Psoas muscle (tissue), 8 donors: ENCODE measurements at places on chromosomes 16 and 17.

- peak; percentile 73 for DNase-seq
Observed at GRCh38 chr17:9115214-9116191, 94.2 kb downstream of the NTN1 start.

GRCh38 chr16:56800355-56800754, 64.7 kb upstream of the SLC12A3 start:
- no peak for DNase-seq

- no peak for DNase-seq
Observed at GRCh38 chr17:76246080-76247066, 6.1 kb upstream of the RNF157 start.

DNA sequence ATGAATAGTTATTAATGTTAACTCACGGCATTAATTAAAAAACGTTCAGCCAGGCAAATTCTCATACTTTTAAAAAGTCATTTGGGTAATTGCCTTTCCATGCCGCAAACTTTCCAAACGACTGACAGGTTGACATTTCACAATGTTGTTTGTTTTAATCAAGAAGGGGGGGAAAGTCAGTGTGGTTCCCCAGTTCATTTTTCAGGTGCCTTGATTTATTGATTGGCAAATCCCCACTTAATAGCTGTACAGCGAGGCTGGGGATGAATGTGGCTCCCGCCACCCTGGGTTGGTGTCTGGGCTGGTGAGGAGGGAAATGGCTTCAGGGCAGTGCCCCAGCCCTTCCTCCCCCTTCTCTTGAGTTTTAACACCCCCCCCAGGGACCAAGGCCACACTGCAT, 318.0 kb downstream of the SOX9 start:
- DNase-seq: no peak

GRCh38 chr17:17661834-17662385, 19.3 kb upstream of the RAI1 start:
- no peak for DNase-seq

GRCh38 chr17:74337834-74338500, 11.9 kb downstream of the KIF19 start:
- no peak for DNase-seq

DNA sequence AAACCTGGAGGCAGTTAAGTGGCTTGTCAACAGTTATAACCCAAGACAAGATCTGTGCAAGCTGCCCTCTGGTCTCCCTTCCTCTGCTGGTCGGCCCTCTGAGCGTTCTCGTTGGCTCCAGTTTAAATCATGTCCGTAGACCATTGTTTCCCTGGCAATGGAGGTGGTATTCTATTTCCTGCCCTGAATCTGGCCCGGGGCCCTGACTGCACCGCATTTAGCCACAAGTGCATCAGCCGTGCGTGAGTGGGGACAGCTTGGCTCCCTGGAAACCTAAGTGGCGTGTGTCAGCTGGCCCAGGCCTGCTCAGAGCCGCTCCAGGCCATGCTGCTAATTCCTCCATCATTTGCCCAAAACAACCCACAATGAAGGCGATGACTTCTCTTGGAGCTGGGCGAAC, 15.0 kb upstream of the MYLK3 start:
- peak; percentile 86 for DNase-seq

GRCh38 chr16:3266873-3267537, 10.6 kb upstream of the MEFV start:
- DNase-seq: no peak

DNA sequence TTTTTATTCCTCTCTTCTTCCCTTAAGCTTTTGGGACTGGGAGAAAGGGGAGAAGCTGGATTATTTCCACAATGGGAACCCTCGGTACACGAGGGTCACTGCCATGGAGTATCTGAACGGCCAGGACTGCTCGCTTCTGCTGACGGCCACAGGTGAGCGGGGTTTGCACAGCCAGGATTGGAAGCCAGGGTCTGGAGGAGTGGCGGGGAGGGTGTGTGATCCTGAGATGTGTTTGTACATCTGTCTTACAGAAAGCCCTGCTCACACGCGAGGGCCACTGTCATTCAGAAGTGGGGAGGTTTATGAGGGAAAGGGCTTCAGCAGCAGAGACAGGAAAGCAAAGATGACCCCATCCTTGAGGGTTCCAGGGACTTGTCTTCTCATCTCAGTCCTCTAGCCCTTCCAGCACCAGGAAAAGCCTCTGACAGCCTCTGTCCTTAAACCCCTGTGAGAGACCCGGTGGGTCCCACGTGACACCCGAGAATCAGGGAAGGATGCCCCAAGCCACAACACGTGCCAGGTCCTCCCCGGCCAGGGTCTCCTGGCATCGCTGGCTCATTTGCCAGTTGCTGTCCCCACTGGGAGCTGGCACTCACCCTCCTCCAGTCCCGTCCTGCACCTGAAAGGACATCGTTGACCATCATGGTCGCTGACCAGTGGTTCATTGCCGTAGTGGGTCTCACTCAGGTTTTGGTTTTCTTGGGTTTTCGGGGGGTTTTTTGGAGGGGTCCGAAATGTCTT, 44.3 kb upstream of the CHMP6 start:
- DNase-seq: no peak

GRCh38 chr16:1706386-1707192, 594 bp downstream of the MAPK8IP3 start:
- no peak for DNase-seq

GRCh38 chr17:19327031-19327783, 35.3 kb downstream of the B9D1 start:
- no peak for DNase-seq

- DNase-seq: no peak
Observed at GRCh38 chr17:58693208-58693607, 806 bp downstream of the RAD51C start.

GRCh38 chr17:55284944-55285339, 20.2 kb downstream of the HLF start:
- DNase-seq: no peak

GRCh38 chr17:74430706-74431567, 951 bp upstream of the GPRC5C start:
- peak; percentile 93 for DNase-seq

DNA sequence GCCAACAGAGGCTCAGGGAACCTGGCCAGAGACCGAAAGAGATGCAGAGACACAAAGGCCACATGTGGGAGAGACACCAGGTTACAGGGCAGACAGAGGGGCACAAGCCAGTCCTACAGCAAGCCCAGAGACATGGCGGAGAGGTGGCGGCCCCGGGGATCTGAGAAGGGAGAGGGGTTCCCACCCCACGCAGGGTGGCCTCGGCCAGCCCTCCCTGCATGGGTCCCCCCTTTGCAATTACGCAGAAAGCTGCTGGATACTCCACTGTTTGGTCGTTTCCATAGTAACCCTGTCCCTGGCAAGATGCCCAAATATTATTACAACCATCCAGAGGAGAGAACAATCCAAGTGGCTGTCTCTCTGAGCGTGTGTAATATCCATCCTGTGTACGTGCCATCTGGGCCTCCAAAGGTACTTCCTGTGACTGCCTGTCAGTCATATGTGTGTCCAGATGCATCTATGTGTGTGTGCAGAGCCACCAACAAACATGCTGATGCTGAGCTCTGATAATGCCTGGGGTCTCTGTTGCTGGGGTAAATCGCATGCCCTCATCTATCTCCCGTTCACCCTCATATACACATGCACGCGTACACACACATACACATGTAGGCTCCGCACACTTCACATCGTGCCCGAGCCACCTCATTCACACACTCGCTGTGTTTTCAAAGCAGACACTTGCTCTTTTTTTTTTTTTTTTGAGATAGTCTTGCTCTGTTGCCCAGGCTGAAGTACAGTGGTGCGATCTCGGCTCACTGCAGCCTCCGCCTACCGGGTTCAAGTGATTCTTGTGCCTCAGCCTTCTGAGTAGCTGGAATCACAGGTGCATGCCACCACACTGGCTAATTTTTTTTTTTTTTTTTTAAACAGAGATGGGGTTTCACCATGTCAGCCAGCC, 5.5 kb downstream of the PCGF2 start:
- peak; percentile 59 for DNase-seq

GRCh38 chr16:86027373-86028126, 128.6 kb downstream of the IRF8 start:
- peak; percentile 30 for DNase-seq

DNA sequence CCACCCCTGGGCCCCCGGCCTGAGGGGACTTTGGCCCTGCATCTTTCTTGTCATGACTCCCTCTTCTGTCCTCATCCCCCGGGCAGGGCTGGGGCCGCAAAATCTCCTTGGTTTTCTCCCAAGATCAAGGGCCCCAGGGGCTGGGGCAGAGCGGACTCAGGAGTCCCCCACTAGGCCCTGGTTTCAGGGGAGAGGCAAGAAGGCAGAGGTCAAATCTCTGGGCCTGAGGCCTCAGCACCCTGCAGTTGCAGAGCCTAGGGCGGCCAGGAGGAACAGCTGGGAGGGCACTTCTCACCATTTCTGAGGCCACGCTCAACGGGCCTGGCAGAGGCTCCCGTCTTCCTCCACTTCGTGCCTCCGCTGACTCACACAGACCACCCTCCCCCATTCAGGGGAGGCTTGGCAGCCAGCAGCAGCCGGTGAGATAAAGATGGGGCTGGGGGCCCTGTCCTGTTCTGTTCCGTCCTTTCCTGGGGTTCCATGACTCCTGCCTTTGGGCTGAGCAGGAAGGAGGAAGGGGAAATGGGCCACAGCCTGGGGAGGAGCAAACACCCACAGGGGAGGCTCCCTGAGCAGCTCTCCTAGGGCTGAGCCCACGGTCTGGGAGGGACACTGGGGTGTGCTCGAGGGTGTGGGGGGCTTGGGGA, 12.4 kb downstream of the ZSCAN10 start:
- DNase-seq: no peak

GRCh38 chr16:19809121-19809635, 75.5 kb downstream of the GPRC5B start:
- peak; percentile 83 for DNase-seq

DNA sequence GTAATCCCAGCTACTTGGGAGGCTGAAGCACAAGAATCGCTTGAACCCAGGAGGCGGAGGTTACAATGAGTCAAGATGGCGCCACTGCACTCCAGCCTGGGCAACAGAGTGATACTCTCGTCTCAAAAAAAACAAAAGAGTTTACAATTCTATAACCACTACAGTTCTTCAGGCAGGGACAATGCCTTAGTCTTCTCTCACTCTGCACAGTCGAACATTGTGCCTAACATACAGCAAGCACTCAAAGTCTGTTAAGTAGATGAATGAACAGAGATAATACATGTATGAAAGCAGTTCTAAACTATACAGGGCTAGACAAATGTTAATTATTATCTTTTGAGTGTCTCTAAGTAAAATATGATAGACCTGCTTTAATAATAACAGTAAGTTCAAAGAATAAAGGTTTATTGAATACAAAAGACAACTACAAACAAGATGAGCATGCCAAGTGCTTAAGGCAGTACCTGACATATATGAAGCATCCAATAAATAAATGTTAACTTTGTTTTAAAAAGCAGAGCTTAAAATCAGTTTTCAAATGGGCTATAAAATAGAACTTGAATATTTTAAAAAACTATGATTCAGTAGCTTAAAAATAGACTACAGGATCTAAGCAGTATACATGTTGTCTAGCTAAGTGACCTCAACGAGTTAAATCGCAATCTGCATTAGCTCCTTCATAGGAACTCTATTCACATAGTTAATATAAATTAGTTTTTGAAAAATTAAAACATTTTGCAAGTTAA, 19.3 kb downstream of the INTS2 start:
- no peak for DNase-seq

GRCh38 chr17:81691196-81691595, 7.4 kb downstream of the HGS start:
- DNase-seq: no peak

DNA sequence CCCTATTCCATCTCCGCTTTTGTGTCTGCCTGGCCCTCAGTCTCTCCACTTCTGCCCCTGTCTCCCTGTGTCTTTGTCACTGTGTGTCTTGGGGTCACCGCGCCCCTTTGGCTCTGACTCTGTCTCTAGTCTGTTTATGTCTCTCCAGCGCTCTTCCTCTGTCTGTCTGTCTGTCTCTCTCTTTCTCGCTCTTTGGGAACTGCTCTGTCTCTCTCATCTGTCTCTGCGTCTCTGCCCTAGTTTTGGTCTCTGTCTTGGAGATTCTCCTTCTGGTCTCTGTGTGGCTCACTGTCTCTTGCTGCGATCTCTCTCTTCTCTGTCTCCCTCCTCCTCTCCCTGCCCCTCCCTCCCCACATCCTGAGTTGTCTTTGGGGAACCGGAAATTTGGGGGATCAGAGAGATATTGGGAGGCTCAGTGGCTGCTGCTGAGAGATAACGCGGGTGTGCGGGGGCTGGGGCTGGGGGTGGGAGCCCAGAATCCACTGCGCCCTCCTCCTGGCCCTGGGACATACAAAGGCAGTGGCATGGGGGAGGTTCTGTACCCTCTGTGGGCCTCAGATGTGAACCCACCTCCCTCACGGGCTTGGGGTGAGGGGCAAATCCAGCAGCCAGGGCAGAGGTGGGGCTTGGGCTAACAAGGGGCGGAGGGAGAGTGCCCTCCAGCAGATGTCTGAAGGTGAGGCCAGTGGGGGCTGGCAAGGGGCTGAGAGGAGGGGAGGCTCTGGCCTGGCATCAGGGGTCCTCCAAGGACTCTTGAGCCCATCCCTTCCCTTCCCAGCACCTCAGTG, 24.4 kb downstream of the LAT start:
- DNase-seq: no peak

GRCh38 chr17:12041312-12041711, 20.6 kb downstream of the MAP2K4 start:
- DNase-seq: no peak

DNA sequence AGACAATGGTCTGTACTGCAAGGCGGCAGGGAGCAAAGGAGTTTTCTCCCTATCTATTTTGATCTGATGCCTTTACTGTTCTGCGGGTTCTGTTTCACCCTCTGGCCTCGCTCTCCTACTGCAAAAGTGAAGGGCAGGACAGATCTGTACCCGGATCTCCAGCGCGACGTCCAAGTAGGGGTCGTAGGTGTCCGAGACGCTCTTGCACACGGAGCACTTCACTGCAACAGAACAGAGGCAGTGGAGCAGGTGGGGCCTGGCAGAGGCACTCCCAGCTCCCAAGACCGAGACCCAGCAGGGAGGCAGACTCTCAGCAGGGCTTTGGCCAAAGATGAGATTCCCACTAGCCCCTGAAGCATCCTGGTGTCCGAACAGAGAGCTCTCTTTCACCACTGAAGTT, 19.8 kb downstream of the USP36 start:
- no peak for DNase-seq

DNA sequence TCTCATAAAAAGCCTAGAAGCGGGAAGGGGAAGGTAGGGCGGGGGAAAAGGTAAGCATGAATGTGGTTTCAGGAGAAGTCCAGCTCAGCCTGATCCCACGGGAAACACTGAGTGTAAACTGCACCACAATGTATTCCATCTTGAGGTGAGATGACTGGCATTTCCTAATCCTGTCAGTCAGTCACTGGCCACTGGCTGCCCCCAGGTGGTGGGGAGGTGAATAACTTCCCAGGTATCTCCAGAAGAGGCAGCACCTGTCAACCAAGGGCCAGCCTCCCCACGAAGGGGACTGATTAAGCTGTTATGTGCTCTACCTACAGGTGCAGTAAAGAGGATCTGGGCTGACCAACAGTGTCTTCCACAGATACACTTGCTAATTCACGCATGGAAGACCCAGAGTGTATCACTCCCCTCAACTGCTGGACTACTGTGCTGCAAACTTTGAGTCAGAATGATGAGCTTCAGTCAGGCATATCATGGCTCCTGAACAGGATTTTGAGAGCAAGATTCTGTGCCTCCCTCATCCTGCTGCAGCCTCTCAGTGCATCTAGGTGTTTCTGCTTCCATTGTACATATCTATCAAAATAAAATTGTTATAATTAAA, 108.5 kb upstream of the CCL2 start:
- no peak for DNase-seq

- no peak for DNase-seq
Observed at GRCh38 chr16:76955629-76956028, 235.4 kb upstream of the MON1B start.
